Testis (tissue), 5 donors: ENCODE measurements at places on chromosomes 2 and 18. TPM values are rescaled to one million over a fixed set of nuclear protein-coding genes. Genes with fewer than 3 reads are reported as not detected.

SULT6B1 gene
- total RNA-seq: 0.31 TPM

GRCh38 chr2:207499114-207499513, 30.6 kb upstream of the CREB1 start:
- DNase-seq: no peak

GRCh38 chr2:236949089-236949905, 136.4 kb upstream of the COPS8 start:
- DNase-seq: no peak

FOXD4L1 gene
- total RNA-seq: 0.19 TPM

DNA sequence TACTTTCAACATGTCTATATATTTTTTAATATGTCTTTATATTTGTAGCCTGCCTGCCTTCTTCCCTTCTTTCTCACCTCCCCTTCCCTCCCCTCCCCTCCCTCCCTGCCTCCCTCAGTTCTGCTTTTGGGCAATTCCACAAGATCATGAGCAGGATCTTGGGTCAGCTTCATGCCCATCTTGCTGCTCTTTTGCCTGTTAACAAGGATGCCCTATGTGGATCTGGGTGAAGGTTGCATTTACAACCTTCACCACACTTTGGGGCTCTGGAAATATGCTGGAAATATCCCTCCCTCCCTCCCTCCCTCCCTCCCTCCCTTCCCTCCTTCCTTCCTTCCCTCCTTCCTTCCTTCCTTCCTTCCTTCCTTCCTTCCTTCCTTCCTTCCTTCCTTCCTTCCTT, 334.1 kb upstream of the FAM98A start:
- DNase-seq: no peak

DNA sequence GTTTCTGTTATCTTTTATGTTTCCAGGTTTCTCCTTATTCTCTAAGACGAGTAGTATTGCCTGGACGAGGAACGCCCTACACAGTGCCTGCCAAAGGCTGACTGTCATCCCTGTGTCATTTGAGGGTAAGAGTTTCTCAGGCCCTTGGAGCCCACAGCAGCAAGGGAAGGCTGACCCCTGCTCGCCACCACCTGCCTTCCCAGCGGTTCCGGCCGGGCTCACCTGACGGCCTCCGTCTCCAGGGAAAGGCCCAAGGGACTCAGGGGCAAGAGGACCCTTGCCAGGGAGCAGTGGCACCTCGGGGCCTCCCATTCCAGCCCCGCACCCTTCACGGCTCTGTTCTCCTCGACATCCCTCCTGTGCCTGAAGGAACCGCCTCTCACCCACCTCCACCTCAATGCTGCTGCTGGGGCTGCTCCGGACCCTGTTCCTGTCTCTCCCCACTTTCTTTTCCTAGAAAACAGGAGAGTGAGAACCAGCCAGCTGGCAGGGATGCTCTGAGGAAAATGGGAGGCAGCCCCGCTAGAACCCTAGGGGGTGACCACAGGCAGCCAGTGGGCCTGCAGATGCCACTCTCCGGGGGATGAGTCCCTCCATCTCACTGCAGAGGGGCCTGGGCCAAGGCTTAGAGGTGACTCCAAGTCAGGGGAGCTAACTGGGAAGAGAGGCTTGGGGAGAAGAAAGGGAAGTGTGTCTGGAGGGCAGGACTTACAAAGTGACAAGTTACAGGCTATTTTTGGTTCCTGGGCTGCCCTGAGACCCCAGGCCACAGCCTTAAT, 1.9 kb downstream of the LIMS2 start:
- DNase-seq: peak; percentile 9

DNA sequence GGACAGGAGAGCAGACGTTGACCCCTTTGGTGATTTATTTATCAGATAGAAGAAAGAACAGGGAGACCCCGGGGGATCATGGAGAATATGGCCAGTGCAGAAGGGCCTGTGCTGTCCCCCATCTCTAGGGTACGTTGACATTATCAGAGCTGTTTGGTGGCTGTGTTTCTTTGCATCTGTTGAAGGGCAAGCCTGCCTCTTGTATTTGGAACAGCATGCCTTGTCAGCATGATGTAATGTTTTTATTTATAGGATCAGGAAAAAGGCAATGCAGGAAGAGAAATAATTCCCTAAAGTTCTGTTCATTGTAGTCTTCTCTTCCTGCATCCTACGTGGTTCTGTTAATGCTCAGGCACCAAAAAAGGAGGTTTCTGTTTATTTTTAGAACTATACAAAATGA, 49.8 kb upstream of the CABYR start:
- DNase-seq: no peak
